Activated CD4-positive, alpha-beta T cell treated with anti-CD3 and anti-CD28 coated beads, Interleukin-2, amount 50 U/mL, for 4 hours (primary cell): ENCODE measurements at places on chromosomes 3 and 15.

DNA sequence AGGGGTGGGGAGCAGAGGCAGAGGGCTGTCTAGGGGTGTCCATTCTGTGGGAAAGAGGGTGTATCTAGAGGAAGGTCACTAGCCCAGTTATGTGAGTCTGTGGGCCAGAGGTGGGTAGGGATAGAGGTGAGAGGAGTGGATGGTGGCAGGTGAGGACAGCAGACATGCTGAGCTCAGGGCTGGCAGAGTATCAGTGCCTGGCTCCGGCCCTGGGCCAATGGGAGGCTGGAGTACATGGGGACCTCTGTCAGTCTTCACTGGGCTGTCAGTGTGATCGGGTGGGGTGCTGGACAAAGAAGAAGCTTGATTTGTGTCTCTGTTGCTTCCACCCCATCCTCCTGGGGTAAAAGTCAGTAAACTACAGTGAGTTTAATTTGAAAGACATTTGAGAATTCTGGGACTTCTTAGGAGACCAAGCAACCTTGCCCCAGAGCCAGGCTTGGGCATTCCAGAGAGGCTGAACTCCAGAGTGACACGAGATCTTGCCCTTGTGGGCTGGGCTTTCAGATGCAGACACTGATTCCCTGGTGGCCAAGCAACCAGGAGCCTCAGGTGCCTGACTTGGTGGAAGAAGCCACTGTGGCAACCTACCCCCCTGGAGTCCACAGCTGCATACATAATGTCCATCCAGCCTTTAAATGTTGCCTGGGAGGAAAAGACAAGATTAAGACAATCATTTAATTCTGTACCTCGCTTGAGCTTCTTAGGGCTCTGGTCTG is 60.7 kb downstream of the EXOG start:
- DNase-seq = no peak

DNA sequence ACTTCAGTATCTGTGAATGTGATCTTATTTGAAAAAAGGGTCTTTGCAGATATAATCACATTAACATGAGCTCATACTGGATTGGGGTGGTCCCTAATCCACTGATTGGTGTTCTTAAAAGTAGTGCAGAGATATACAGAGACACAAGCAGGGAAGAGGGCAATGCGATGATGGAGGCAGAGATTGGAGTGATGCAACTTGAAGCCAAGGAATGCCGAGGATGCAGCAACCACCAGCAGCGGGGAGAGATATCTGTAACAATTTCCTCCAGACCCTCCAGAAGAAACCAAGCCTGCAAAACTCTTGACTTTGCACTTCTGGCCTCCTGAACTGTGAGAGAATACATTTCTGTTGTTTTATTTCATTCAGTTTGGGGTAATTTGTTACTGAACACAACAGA is 171.0 kb upstream of the MBNL1 start:
- no peak for DNase-seq

DNA sequence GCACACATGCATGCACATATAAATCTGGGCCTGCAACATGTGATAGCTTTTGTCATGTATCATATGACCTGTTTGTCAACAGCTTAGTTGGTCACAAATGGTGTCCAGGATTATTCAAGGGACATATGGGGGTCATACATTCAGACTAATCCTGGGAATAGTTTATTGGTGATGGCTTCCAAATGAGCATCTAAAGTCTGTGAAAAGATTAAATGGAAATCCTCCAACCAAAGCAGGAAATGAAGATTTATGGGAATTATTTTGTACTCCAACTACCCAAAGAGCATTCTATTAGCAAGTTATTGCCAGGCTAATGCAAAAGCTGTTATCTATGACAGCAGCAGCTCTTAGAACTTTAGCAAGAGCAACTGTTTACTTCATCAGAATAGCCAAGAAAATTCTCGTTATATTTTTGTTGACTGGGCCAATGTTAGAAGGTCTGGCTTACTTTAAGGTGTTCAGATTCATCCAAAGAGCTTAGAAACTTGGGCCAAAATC is 7.1 kb downstream of the FSTL1 start:
- no peak for DNase-seq

- DNase-seq = no peak
Measured at GRCh38 chr3:29409409-29409808, 128.5 kb downstream of the RBMS3 start.

GRCh38 chr3:69986419-69986818 is 13.1 kb upstream of the SAMMSON start:
- DNase-seq = no peak

- DNase-seq = no peak
Measured at GRCh38 chr15:29401644-29402043, 132.0 kb upstream of the NSMCE3 start.

DNA sequence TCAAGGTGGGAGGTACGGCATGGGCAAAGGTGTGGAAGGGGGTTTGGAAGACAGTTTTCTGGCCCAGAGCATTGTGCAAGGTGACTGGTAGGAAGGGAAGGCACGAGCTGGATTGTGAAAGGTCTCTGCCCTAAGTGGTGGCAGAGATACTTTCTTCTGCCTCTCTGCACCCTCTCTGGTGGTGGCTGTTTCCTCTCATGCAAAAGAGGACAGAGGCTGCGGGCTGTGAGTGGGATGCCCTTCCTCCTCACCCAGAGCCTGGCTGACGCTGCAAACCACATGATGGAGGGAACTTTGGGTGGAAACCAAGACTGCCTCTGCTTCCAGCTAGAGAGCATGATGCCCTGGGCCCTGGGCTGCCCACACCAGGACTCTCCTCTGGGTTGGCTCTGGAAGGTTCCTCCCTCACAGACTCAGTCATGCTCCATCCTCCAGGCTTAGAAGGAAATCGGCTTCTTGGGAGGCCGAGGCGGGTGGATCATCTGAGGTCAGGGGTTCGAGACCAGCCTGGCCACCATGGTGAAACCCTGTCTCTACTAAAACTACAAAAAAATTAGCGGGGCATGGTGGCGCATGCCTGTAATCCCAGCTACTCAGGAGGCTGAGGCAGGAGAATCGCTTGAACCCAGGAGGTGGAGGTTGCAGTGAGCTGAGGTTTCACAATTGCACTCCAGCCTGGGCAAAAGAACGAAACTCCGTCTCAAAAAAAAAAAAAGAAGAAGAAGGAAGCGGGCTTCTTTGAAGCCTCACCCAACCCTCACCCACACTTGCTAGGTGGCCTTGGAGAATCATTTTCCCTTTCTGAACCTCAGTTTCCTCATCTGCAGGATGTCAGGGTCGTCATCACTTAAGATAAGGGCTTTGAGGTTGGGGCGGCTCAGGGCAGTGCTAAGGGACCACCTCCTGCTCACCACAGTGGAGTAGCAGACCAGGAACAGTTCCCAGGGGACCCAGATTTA is 8.3 kb downstream of the PSTPIP1 start:
- DNase-seq = peak; percentile 64

- DNase-seq = no peak
Measured at GRCh38 chr3:46520531-46520930, 22.8 kb downstream of the RTP3 start.

- DNase-seq = no peak
Measured at GRCh38 chr3:60809857-60810610, 441.2 kb downstream of the FHIT start.

- no peak for DNase-seq
Measured at GRCh38 chr3:72032441-72033135, 247.6 kb upstream of the PROK2 start.

DNA sequence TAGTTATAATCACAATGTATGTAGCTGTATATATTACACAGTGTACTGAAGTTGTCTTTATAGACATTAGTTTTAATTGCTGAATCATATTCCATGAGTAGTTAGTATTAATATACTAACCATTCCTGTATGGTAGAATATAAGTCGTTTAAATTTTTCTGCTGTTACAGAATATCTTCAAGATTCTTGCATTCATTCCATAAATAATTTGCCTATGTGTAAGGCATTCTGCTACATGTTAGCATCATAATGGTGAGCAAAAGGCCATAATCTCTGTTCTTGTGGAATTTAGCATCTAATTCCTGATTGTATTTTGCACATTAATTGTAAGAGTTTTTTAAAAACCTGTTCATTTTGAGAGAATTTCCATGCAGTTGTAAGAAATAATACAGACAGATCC is 14.1 kb downstream of the GYG1 start:
- no peak for DNase-seq

GRCh38 chr3:11643201-11643603 is 513 bp downstream of the VGLL4 start:
- DNase-seq = no peak

DNA sequence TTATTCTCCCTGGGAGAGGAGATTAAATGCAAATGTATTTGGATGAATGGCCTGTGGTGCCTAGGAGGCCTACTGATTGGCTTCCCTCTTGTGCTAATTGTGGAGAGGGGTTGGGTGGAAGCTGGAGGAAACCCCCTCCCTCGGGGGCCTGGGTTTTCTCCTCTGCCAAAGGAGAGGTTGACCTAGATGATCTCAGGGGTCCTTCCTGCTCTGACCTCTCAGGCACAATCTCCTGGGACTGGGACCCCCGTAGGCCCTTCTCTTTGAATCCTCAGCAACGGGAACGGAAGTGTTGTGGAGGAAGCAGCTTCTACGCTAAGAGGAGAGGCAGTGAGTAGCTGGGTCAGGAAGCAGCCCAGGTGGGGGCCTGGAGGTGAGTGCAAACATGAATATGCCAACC is 40.5 kb upstream of the MAGEF1 start:
- no peak for DNase-seq

- no peak for DNase-seq
Measured at GRCh38 chr3:134959516-134959915, 164.5 kb downstream of the EPHB1 start.

GRCh38 chr15:68224108-68224507 is 5.4 kb downstream of the CLN6 start:
- no peak for DNase-seq

DNA sequence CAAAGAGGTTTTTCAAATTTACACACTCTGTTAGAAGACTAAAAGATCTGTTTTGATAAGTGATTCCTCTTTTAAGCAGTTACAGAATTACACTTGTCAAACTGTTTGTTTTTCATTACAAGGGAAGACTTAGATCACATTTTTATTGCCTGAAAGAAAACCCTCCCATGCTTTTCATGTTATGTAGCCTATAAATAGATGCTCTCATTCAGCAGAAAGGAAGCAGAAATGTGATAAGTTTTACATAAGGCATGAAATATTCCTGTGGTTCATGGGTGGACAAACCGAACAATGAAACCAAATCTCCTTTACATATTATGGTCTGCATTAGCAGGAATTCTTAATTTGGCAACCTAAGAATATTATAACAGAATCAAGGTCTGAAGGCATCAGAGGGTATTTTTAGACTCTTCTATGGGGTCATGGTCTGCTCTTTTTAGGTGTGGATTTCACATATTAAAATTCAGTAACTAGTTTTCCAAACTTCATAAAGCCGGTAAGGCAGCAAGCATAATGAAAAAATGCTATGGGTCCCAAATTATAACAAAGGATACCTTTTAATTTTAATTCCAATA is 37.3 kb upstream of the FXR1 start:
- no peak for DNase-seq

DNA sequence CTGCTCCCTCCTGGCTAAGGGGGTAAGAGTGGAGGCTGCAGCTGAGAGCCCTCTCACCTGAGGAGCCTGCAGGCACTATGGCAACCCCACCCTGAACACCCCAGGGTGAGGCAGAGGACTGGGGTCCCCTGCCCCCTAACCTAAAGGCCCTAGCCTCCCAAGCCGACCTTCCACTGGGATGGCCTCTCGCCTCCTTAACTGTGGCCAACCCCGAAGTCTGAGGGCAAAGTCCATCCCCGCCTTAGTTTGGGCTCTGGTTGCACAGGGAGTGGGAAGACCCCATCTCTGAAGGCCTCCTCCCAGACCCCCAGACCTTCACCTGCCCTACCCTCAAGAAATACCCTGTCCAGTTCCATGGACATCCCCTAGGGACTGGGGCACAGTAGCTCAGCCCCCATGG is 100.6 kb upstream of the PRR23E start:
- DNase-seq = no peak

DNA sequence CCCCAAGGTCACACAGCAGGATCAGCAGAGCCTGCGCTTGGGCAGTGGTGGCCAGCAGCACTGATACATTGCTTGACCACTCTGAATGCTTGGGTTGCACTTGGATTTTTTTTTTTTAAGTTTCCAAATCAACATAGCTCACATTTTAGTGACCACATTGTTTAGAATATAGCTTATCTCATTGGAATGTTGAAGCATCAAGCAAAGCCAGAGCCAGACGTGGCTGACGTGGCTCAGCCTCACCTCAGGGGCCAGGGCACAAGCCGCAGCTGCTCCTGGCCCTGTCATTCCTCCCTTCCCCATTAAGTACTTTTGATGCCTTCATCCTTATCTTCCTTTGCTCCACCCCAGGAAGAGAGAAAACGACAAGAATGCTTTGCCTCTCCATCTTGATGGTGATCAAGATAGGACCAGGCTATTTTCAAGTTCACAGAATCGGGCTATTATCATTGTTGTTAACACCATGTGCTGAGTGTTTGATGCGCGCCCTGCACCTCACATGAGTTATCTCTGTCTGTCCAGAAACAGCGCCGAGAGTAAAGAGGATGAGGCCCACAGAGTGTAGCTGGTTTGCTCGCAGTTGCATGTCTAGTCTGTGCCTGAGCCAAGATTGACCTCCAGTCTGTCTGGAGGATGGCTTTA is 75.8 kb downstream of the AAGAB start:
- no peak for DNase-seq

- no peak for DNase-seq
Measured at GRCh38 chr3:126348308-126348920, 8.8 kb downstream of the KLF15 start.

DNA sequence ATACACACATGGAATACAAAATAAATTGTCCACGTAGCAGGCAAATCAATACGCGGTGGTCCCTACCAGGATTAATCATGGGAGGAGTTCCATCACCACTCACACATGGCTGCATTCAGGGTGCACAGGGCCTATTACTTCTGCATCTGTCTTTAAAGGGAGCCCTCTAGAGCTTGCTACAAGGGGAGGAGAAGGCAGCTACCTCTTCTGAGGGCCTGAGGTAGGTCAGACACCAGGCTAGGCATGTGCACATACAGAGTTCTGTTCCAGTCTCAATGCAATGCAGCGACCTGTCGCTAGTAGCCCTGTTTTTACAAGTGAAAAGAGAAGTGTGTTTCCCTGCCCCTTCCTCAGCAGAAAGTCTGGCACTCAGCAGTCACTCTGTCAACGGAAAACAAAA is 102.7 kb downstream of the ROBO2 start:
- no peak for DNase-seq

DNA sequence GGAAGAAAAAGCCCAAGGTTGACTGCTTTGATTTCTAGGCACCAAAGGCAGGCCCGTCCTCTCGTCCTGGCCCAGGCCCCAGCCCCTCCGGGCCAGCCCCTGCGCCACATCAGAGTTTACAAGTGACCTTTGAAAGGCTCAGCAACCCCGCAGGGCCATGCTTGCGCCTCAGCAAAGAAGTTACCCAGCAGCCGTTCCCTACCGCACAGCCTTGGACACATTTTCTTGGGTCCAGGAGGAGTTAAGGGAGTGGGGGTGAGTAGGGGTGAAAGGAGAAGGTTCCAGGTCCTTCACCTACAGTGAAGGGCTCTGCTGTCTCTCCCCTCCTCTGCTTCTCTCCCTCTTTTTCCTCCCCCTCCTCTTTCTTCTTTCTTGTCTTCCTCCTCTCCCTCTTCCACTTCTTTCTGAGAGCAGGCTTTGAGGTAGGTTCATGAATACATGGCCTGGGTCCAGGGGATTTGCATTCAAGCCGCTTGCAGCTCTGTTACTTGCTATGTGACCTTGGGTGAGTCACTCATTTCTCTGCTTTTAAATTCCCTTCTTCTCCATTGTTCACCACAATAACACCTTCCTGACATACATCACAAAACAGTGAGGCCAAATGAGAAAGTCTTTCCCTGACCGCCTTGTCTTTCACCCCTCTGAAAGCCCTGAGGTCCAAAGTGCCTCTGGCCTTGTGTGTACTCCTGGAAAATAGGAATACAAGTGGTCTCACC is 223.3 kb upstream of the TPRG1 start:
- no peak for DNase-seq
